ENCODE measurements at places on chromosomes 16 and 17.

DNA sequence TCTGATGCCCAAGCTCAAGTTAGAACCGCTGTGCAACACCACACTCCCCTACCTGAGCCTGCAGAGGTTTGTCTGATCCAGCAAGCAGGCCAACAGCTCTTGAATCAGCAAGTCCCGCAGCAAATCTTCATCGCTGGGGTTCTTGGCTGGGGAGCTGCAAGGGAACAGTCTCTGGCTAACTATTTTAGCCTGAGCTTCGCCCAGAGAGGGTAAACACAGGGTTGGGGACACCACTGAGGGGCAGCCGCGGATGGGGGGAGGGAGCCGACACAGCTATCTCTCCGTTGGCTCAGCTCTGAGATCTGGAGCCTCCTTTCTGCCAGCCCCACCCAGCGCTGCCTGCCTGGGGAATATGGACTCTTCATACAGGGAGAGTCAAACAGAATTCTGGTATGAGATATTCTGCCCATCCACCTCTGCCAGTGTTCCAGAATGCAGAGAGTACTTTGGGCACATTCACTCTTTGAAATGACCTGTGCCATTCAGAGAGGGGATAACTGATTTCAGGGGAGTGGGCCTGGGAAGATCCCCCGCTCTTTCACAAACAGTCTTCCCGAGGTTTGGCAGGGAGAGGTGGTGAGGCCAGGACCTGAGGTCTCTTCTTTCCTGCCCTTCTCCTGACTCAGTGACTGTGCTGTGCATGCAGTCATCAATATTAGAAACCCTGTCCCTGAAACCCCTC, 7.4 kb downstream of the GIP start:
- no peak for DNase-seq

DNA sequence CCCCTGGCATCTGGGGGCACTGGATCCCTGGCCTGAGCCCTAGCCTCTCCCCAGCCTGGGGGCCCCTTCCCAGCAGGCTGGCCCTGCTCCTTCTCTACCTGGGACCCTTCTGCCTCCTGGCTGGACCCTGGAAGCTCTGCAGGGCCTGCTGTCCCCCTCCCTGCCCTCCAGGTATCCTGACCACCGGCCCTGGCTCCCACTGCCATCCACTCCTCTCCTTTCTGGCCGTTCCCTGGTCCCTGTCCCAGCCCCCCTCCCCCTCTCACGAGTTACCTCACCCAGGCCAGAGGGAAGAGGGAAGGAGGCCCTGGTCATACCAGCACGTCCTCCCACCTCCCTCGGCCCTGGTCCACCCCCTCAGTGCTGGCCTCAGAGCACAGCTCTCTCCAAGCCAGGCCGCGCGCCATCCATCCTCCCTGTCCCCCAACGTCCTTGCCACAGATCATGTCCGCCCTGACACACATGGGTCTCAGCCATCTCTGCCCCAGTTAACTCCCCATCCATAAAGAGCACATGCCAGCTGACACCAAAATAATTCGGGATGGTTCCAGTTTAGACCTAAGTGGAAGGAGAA, 13.5 kb downstream of the STH start:
- no peak for DNase-seq

- DNase-seq: no peak
These were observed 10.4 kb upstream of the NLRC3 start for GRCh38 chr16:3587547-3588110.

DNA sequence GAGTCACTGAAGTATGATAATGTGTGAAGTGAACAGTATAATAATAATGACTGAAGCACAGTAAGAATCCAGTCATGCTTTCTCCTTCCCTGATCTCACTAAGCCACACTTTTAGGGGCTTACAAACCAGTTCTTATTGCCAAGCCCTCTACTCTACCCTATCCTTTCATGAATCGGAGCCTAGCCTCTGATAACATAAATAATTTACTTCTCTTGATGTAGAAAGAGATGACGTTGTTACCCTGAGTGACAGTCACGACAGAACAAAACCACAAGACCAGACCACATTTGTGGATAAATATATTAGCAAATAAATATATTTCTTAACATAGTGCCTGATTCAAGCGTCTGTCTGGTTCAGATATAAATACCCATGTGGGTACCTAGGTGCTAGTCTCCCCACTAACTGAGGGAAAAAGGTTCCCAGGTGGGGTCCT, 1.4 kb upstream of the SUPT4H1 start:
- no peak for DNase-seq

GRCh38 chr17:28147017-28147416, 104.5 kb downstream of the NLK start:
- no peak for DNase-seq

DNA sequence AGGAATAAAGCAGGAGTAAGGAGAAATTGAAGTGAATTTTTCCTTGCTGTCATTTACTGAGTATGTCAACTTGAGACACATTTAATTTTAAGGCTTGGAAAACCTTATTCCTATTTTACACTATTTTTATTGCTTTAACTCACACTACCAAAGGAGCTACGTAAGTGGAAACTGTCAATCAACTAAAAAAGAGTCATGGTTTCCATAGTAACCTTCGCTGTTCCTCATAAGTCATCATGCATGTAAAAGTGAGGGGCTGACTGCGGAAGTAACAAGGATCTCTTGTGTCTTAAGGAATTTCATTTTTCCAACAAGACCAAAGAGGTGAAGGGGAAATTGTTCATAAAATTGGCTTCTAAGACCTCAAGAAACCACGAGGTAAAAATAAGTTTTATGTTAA, 516.2 kb upstream of the CA10 start:
- DNase-seq: no peak

DNA sequence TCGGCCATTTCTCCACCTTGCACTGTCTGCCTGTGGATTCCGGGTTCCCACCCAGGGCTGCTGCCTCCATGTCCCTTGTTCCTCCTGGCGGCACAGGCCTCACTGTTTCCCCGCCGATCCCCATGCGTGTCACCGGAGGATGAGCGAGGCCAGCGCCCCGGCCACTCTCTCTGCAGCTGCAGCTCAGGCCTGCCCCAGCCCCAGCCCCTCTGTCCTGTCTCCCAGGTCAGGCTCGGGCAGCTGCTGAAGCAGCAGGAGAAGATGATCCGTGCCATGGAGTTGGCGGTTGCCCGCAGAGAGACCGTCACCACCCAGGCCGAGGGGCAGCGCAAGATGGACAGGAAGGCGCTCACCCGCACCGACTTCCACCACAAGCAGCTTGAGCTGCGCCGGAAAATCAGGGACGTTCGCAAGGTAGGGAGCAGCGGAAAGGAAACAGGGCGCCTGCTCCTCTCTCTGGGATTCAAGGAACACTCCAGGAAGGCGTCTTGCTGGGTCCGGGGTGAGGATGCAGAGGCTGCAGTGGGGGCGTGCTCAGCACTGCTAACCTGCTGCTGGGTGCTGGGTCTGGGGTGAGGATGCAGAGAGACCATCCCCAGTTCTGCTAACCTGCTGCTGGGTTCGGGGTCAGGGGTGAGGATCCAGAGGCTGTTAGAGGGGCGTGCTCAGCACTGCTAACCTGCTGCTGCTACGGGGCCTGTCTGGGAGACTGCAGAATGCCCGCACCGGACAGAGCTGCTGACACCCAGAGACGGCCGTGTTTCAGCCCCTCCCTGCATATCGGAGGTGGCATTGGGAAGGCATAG, 6.1 kb upstream of the GAA start:
- DNase-seq: no peak

DNA sequence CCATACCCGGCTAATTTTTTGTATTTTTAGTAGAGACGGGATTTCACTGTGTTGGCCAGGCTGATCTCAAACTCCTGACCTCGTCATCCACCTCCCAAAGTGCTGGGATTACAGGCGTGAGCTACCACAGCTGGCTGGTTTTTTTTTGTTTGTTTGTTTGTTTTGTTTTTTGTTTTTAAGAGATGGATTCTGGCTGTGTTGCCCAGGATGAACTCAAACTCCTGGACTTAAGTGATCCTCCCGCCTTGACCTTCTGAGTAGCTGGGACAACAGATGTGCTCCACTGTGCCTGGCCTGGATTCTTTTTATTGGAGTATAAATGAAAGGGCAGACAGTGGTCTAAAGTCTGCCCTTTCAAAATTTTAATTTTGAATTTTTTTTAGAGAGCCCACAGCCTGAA, 44.7 kb downstream of the FOXK2 start:
- DNase-seq: no peak

DNA sequence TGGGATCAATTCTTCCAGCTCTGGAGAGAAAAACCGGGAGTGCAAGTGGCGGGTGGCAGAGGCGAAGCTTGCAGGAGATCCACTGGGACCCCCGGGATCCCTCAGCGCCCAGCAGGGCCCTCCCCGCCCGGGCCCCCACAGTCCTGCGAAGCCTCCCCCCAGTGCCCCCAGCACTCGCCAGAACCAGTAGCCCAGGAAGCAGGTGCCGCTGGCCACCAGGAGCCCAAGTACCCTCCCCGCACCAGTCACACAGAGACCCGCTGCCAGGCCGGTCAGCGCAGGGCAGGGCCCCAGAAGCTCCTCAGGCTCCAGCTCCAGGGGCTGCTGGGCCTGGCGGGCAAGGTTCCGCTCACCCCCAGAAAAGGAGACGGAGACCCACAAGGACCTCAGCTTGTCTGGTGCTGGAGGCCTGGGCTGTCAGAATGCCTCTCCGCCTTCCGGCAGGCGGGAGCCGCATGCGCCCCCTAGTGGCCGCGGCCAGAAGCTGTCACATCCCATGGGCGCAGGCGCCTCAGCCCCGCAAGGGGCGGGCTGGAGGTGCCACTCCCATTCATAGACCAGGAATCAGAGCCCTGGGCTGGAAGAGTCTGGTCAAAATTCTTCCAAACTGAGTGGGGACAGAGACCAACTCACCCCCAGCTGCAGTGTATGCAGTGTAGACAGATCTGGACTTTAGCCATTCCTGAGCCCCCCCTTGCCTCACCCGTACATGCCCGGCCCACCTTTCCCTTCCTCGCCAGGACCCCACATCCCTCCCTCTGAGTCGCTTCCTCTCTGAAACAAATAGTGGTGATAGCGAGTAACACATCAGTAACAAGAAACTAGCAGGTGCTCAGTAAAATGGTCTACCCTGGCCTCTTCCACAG, 1002.3 kb downstream of the KCNJ18 start:
- no peak for DNase-seq

DNA sequence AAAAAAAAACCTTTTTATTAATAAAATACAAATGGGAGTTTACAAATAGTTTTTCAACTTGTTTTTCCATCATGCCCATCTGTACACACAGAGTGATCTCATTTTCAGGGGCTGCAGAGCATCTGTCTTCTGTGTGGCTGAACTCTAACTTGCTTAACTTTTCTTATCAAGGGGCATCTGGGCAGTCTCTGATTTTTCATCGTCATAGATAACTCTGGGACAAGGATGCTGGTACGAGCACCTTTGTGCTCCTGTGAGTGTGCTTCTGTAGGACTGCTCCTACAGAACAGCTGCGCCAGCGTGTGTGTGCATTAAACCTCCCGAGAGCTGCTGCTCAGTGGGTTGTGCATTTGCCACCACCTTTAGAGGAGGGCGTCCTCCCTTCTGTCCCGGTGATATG, 34.6 kb upstream of the TAC4 start:
- DNase-seq: no peak

GRCh38 chr16:84765616-84766580, 53.9 kb upstream of the CRISPLD2 start:
- no peak for DNase-seq

- DNase-seq: no peak
These were observed 128.7 kb downstream of the TANGO6 start for GRCh38 chr16:68972013-68972412.

GRCh38 chr17:34601416-34601815, 22.0 kb downstream of the TMEM132E start:
- DNase-seq: no peak

Data from stimulated activated CD8-positive, alpha-beta memory T cell treated with anti-CD3 and anti-CD28 coated beads, Interleukin-7, amount 100 ng/mL, for 24 hours (primary cell).